ENCODE measurements at places on chromosomes 16 and 17.

- DNase-seq, result no peak
Measured at GRCh38 chr17:56665864-56666263, 72.4 kb downstream of the NOG start.

DNA sequence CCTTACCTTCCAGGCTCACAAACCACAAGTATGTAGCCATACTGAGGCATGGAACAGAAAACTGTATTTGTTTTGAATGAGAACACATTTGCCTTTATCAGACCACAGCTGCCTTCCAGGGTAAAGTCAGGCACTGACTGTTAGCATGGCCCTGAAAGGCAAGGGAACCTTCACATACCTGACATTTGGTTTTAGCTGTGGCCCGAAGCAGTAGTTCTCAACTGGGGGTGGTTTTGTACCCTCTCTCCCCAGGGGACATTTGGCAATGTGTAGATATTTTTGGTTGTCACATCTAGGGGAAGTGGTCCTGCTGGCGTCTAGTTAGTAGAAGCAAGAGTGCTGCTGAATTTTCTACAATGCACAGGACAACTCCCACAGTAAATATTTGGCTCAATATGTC is 9.2 kb downstream of the HERPUD1 start:
- DNase-seq, result no peak

- no peak for DNase-seq
Measured at GRCh38 chr16:26505496-26505895, 561.2 kb upstream of the C16orf82 start.

DNA sequence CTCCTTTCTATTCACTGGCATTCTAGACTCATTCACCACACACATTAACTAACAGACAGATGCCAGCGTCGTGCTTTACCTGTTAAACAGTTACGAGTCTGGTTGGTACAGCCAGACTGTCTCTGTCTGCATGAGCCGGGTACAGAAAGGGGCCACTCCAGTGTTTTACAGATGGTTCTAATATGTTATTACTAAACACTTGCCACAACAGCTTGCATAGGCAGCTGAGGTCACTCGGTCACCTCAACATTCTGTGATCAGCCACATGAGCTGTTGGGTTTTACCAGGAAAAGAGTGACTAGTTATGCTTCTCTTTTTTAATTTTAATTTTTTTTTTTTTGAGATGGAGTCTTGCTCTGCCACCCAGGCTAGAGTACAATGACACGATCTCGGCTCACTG is 25.2 kb downstream of the CD300A start:
- no peak for DNase-seq

DNA sequence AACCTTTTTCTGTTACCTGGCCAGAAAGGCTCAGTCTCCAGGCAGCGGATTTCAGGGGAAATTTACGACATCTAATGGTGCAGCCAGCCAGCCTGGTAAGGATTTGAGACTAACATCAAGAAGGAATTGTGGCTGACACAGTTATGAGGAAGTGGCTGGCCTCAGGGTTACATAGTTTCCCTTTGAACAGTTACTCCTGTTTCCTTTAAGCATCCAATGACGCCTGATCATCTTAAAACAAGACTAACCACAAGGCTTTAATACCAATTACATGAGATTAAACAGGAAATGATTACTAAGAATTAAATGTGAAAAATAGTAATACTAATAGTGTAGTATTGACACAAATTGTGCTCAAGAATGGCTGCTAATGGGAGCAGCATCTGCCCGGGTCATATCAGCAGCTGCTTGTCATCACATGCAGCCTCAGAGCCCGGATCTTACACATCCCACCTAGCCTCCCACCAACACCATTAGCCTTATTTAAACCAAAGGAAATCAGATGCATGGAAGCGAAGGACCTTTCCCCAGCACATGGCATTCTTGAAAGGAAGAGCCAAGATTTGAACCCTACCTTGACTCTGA is 431.8 kb downstream of the PMP22 start:
- no peak for DNase-seq

- no peak for DNase-seq
Measured at GRCh38 chr17:76687298-76688164, 23.2 kb downstream of the MXRA7 start.

- no peak for DNase-seq
Measured at GRCh38 chr17:44360144-44360533, 3.5 kb downstream of the FAM171A2 start.

DNA sequence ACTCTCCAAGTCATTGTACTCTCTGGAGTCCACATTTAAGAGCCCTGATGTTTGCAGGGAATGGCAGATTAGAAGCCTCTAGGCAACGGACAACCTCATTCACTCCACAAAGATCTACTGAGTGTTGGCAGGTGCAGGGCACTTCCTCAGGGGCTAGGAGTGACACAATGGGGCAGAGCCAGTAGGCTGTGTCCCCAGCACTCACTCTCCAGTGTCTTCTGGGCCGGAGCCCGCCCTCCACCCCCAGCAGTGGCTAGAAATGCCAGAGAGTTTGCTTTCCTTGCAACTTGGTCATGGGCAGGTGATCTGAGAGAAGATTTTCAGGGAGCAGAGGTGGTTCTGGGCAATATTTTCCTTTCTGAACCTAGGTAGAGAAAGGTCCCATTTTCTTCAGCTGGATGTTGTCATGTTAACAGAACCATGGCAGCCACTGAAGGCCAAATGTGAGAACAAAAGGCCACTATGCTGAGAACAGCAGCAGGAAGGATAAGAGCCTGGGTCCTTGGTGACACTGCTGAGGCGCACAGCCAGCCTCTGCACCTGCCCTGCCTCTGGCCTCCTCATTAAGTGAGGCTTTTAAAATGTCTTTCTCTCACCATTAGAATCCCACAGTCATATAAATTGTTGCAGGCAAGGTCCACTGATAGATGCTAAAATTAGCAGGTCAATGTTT is 96.2 kb downstream of the USP31 start:
- no peak for DNase-seq

- no peak for DNase-seq
Measured at GRCh38 chr17:34760931-34761495, 181.6 kb downstream of the TMEM132E start.

DNA sequence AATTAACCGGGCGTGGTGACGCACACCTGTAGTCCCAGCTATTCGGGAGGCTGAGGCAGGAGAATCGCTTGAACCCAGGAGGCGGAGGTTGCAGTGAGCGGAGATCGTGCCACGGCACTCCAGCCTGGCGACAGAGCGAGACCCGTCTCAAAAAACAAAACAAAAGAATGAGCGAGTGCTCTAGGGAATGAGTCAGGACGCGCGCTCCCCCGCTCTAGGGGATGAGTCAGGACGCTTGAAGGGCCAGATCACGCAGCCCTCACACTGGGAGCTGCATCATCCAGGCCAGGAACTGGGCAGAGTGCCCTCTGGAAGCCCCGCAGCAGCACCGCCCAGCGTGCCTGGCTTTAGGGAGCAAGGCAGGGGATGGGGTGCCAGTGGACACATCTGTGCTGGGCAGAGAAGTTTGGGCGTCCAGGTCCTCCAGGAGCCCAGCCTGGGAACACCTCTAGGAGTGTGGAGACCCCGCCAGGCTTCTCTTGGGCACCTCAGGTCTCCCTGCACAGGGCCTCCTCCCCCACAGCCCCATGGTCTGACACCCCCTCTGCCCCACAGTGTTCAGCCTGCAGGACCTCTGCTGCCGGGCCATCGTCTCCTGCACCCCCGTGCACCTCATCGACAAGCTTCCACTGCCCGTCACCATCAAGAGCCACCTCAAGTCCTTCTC is 3.9 kb upstream of the WFIKKN1 start:
- peak; percentile 91 for DNase-seq

GRCh38 chr16:9845661-9846361 is 336.4 kb downstream of the GRIN2A start:
- no peak for DNase-seq

- DNase-seq, result no peak
Measured at GRCh38 chr16:72502594-72503005, 330.6 kb upstream of the PMFBP1 start.

- DNase-seq, result no peak
Measured at GRCh38 chr17:4742629-4743028, 2.9 kb upstream of the CXCL16 start.

DNA sequence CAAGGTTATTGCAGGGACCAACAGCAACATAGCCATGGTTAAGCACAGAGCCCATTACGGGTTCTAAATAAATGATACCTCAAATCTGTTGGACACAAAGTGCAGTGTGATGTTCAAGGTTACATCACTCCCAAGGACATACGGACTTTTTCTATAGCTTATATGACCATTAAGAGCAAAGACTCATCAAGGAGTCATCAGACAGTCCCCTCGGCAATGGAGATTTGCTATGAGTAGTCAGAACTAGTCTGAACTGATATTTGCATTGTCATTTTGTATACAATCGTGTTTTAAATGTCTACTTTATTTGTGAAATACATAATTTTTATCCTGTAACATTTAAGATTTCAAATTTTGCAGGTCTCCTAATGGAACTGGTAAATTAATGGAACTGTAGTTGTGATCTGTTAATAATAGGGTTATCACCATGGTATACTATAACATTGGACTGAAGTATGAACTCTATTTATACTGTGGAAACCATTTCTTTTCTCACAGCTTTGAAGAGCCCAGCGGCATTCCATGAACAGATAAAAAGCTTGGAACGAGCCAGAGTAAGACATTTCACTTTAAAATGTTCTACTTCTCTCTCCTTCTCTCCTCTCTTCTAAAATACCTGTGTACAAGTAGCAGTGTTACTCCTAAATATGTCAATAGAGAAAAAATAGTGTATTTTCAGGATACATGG is 140.9 kb downstream of the MRTFB start:
- DNase-seq, result no peak

DNA sequence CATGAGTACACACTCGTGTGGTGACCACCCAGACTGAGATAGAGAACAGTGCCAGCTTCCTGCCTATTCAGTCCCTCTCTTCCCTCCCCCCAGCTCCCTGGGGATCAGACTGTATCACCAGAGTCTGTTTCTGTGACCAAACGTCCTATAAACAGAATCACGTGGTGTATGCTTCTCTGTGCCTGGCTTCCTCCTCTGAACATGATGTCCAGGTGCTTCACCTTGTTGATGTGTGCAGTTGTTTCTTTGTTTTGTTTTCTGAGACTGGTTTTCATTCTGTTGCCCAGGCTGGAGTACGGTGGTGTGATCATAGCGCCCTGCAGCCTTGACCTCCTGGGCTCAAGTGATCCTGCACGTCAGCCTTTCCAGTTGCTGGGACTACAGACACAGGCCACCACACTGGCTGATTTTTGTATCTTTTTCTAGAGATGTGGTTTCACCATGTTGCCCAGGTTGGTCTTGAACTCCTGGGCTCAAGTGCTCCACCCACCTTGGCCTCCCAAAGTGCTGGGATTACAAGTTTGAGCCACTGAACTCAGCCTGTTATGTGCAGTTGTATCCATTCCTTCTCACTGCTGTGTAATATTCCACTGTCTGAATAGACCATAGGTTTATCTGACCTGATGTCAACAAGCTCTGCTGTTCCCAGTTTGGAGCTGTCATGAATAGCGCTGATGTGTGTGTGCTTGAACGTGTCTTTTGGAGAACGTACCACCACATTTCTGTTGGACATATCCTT is 28.9 kb upstream of the PRM1 start:
- no peak for DNase-seq

DNA sequence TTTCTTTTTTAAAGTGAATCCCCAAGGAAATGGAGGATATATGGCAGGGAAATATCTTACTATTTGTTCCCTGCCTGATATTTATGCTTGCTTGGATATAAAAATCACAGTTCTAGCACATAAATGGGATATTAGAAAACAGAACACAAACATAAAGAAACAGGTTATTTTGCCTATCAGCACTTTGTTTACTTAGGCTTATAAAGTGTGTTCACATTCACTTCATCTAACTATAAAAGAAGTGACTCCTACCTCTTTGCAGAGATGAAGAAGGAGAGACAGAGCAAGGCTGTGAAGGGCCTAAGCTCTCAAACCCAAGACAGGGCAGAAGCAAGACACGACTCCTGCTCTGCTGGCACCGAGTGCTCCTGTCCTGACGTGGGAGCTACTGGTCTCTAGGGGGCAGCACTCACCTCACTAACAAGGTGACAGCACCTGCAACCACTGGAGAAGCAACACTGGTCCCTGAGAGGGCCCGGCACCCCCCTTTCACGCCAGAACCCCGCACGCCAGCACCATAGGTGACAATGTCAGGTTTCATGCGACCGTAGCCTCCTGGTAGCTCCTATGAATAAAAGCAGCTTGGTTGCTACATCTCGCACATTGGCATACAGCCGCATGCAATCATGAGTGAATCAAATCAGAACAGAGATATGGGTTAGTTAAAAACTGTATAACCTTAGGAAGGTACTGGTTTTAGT is 32.0 kb downstream of the MBTPS1 start:
- DNase-seq, result no peak

DNA sequence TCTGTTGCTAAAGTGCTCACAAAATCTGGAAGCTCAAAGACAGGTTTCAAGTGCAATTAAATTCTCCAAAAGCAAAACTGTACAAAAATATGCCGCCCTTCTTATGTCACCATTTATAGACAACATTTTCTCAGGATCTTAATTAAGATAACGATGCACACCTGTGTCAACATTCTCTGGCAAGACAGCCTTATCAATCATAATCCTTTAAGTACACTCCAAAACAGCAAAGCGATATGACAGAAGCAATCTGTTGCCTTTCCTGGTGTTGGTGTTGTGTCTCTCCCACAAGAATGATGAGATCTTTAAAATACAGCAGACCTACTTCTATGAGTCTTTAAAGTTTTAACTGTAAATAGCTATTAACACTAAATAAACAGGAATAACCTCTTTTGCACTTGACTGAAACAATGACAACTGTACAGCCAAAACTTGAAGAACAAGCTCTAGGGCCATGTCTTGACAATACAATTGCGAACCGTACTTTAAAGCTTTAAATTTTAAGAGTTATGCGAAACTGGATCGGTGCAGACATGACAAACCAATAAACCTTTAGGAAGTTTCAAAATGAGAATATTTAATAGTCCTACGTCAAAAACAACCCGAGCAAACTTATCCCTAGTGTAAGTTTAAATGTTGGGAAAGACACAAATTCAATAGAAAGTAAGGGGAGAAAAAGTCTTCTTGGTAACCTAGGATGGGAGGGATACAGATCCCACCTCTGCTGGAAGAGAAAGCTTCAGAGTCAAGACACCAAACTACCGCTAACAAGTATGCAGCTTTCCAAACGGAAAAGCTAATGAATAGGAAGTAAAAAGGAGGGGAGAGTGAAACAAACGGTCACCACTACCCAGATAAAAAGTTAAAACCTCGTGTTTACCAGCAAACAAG is 3.3 kb upstream of the IRX5 start:
- DNase-seq, result no peak

DNA sequence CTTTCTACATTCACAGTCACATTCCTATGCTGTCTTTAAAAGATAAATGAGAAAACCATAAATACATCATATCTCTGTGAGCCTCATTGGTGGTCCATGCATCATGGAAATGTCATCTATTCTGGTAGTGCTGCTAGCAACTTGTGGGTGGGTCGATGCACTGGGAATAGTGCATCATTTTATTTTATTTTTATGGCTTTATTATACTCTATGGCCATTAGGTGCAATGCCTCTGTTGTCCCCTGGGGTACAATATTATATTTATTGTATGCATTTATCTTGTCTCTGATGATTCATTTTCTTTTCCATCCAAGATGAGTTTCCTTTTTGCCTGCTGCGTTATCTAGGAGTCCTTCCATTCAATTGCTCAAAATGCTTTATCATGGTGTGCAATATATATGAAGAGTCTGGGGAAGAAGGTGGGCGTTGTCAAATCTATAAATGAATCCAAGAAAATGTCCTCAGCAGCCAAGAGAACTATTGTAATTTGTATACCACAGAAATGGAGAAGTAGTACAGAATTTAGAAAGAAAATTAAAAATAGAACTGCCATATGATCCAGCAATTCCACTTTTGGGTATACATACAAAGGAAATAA is 324.0 kb downstream of the KCNJ2 start:
- no peak for DNase-seq
